Kidney epithelial cell (primary cell): ENCODE measurements at places on chromosomes 6 and 20.

- peak; percentile 44 for DNase-seq
These were observed 20.7 kb downstream of the TXLNB start for GRCh38 chr6:139271056-139271455.

GRCh38 chr20:31569163-31570020, 35.7 kb upstream of the ID1 start:
- no peak for DNase-seq

DNA sequence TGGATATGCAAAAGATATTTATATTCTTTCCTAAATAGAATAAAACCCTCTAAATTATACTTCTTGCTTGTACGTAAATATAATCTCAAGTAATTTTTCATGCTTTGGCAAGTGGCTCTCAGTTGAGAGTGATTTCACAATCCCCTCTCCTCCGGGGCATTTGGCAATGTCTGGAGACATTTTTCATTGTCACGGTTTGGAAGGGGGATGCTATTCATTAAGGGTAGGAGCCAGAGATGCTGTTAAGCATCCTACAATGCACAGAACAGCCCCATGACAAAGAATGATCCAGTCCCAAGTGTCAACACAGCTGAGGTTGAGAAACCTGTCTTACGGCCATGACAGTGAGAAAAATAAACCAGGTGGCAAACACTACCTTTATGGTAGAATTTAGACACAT, 75.7 kb downstream of the AGPAT4 start:
- no peak for DNase-seq

DNA sequence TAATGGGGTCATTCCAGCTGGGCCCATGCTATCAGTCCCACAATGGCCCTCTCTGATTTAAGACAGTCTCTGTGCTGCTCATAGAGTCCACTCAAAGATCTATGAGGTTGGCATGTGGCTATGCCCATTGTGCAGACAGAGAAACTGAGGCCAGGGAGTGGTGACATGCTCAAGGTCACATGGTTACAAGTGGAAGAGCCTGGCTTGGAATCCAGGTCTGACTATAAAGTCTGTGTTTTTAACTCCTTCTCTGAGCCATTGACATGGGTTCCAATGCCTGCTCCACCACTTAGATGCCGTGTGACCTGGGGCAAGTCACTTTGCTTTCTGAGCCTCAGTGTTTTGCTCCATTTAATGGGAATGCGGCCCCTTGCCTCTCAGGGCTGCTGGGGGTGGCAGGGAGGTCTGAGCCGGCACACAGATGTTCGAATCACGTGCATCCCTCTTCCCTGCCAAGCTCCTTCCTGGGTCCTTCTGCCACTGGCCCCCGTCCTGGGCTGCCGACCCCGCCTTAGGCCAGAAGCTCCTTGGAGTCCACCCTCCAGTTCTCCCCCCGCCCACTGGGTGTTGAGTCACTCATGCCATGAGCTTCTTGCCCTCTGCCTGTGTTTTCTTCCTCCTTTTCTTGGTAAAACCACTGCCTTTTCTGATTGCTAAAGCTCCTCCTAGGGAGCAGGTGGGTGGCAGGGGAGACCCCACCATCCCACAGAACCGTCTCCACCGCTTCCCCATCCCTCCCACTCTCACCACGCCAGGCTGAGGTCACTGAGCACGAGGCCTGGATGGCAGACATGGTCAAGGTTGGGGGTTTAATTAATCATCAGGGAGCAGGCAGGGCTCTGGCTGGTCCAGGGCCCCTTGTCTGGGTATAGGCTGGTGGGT, 35.7 kb downstream of the CEBPB start:
- DNase-seq, result peak; percentile 62

GRCh38 chr6:273551-274058, 18.7 kb upstream of the DUSP22 start:
- no peak for DNase-seq

- DNase-seq, result peak; percentile 100
These were observed 38.1 kb upstream of the NOX3 start for GRCh38 chr6:155493694-155494143.

- DNase-seq, result no peak
These were observed 21.1 kb upstream of the CD24 start for GRCh38 chr6:106995640-106996039.

DNA sequence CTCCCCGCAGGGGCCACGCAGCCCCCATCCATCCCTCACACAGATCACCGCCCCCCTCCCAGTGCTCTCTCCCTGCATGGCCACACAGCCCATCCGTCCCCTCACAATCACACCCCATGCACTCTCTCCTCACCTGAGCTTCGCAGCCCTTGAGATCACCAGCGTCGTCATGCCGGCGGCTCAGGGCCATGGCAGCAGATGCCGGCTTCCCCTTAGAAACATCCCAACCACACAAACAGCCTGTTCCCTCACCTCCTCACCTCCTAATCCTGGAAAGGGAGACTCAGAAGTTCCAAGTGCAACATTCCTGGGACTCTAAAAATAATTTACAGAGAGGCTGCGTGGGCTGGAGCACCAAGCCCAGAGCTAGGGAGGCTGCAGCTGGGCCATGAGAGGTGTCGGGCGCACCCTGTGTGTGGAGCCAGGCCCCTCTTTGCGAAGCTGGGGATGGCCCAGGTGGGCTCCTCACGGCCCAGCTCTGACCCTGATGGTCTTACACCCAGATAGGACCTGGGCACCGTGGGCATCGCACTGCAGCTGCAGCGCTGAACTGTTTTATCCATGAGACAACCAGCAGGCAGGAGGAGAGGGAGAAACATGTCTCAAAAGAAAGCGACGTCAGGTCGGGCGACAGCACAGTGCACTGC, 125.3 kb downstream of the DLL1 start:
- no peak for DNase-seq

- DNase-seq, result no peak
These were observed 98.4 kb upstream of the RAB32 start for GRCh38 chr6:146445233-146445632.

DNA sequence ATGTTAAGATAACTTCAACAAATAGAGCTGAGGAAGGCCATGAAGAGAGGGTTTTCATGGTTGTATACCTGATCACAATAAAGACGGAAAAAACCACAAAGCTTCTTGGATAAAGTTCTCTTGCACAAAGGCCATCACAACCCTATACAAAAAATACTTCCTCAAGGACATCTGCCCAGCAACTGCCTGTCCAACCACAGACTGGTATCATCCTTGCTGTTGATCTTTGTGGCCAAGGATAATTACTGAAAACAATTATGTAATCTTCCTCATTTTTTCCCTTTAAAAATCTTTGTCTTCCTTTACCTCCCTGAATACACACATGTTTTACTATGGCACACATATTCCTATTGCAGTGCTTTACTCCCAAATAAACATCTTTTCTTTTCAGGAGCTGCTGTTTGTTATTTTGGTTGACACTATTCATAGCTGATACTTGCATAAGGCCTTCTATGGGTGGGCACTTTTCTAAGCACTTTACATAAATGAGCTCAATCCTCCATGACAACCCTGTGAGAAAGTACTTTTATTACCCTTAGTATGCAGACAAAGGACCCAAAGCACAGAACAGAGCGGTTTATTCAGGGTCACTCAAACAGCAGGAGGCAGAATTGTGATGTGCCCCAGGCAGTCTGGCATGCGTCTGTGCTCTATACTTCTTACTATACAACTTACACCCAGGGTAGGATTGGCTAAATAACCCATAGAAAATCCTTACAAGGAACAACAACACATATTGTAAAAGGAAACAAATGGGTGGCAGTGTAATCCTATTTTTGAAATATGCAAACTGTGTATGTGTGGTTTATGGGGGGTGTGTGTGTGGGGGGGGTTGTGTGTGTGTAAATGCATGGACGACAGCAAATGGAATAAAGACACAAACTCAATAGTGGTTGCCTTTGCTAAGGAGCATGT, 35.1 kb downstream of the SNRNP48 start:
- DNase-seq, result no peak

DNA sequence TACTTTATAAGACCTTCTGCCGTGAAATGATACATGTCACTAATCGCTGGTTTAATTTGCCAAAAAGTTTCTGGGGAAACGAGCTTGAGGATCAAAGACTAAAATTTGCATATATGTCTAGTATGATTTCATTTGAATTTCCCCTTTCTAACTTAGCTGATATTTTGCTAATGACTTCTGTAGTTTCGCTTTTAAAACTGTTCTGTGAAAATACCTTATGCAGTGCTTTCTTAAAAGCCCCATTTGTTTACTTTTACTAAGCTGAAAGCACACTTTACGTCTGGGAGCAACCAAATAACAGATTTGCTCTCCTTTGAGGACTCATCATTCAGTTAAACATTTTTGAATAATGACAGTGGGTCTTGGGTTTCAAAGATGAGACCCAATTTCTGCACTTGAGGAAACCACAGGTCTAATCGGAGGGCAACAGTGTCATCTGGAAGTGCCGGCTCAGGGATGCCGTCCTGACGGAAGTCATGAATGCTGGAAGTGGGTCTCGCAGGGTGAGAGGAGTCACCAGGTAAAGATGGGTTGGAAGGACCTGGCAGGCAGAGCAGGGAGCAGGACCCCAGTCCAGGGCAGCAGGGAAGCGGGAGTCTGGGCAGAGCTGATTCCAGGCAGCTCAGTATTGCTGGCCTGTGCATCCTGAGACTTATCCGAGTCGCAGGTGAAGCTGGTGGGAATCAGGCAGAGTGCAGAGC, 33.2 kb downstream of the PLEKHG1 start:
- DNase-seq, result no peak

DNA sequence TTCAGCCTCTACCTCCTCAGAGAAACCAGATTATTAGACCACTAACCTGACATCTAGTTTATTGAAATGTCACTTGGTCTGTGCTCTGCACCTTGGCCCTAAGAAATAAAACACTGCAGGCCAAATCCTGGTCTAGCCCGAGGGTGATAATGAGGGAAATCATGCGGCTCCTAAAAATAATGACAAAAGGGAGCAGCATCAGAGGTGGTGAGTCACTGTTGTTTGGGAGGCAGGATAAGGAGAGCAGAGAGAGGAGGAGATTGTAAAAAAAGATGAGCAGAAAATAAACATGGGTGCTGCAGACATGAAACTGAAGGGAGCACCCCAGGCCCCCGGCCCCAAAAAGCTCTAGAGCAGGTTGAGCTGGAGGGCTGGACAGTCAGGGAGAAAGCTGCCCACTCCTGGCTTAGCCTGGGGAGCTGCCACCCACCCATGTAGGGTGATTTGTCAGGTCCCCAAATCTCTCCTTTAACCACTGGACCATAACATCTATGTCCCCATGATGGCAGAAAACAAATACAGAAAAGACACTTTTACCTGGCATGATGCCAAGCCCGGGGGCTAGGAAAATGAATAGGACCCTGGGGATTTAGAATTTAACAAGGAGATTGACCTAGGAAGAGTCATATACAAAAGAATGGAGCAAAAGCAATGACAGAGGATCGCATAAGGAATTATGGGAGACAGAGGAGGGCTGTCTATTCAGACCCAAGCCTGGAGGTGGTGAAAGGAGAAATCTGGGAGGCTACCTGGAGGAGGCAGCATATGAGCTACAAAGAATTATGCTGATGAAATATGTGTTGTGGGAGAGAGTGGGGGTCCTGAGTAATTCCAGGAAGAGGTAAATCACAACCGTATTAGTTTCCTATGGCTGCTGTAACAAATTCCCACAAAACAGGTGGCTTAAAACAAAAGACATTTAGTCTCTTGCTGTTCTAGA, 103.7 kb downstream of the SNAP25 start:
- DNase-seq, result no peak

GRCh38 chr6:57163956-57164355, 8.2 kb upstream of the BAG2 start:
- DNase-seq, result no peak

- no peak for DNase-seq
These were observed 715.8 kb upstream of the HS3ST5 start for GRCh38 chr6:115058414-115059211.

GRCh38 chr6:13286181-13286580, 42.2 kb downstream of the TBC1D7 start:
- no peak for DNase-seq

DNA sequence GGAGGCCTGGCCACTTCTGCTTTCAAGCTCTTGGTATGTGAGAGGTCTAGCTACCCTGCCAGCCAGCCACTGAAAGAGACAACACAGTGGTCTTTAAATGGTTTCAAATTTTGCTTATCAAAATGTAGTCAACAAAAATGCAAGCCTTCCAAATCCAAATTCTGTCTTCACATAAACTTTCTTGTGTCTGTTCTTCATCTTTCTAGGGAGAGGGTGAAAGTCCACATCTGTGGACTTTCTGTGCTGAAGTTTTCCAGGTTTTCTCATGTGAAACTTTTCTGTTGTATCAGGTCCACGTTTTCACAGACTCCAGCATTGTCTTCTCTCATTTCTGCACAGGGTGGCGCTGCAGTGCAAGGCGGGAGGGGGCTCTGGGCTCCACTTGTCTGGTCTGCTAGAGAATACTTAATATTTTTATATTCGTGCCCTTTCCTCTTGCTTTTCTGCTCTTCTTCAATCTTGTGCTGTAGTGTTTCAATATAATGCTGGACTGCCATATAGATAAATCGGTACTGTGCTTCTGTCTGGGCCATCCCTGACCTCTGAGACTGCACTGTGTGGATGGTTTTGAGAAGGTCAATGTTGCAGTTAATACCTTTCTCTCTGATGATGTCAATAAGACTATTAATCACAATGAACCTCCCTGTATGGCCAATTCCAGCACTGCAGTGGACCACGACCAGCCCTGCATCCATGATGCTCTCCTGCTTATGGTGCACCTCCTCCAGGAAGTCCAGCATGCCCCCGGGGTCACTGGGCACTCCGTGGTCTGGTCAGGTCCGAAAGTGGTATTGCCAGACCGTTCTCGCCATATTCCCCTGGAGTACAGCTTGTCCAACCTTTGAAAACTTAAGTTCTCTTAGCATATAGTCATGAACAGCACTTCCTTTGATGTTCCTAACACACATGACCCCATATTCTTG, 161.6 kb upstream of the TNFAIP3 start:
- DNase-seq, result no peak

GRCh38 chr6:128007658-128008057, 106.8 kb upstream of the THEMIS start:
- DNase-seq, result no peak

DNA sequence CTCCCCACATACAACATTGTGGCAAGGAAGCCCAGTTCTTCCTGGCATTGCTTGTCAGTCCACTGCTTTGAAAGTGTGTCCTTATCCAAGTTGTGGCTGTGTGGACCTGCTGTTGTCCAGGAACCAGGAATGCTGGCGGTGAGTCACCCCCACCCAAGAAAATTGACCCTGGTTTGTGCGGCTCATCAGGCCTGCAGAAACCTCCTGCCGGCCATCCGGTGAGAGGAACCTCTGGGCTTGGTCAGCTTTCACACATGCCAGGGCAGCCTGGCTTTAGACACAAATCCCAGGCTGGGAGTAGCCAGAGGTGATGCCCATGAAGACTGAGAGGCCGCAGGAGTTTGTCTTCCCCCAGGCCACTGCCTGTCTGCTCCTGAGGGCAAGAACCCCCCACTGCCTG, 223.6 kb downstream of the TTLL2 start:
- DNase-seq, result no peak

GRCh38 chr6:49514571-49515484, 15.1 kb downstream of the GLYATL3 start:
- DNase-seq, result no peak
